H54 (cell line): ENCODE measurements at places on chromosomes 12 and 14.

DNA sequence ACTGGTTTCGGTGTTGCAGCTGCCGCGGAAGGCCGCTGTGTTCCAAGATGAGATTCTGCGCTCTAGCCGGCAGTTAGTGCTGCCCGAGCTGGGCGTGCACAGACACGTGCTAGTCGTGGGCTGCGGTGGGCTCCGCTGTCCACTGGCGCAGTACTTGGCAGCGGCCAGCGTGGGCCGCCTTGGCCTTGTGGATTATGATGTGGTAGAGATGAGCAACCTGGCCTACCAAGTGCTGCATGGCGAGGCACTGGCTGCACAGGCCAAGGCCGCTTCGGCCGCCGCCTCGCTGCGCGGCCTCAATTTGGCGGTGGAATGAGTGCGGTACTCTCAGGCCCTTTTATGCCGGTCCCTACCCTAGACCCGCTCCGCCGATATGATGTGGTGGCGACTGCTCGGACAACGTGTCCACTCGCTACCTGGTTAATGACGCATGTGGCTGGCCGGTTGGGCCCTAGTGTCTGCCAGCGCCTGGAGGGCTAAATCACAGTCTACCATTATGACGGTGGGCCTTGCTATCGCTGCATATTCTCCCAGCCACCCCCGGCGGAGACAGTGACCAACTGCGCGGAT is 102.2 kb downstream of the SNAPC1 start:
- DNase-seq, result no peak

GRCh38 chr12:19138956-19139355 is 9.4 kb downstream of the PLEKHA5 start:
- no peak for DNase-seq

- DNase-seq, result no peak
These were observed 52.3 kb downstream of the IRAK3 start for GRCh38 chr12:66241061-66242043.

GRCh38 chr12:18965203-18965602 is 164.3 kb upstream of the PLEKHA5 start:
- no peak for DNase-seq

- DNase-seq, result no peak
These were observed 14.7 kb upstream of the SLC25A3 start for GRCh38 chr12:98578821-98579220.

GRCh38 chr12:75913502-75914351 is 117.8 kb downstream of the PHLDA1 start:
- no peak for DNase-seq

DNA sequence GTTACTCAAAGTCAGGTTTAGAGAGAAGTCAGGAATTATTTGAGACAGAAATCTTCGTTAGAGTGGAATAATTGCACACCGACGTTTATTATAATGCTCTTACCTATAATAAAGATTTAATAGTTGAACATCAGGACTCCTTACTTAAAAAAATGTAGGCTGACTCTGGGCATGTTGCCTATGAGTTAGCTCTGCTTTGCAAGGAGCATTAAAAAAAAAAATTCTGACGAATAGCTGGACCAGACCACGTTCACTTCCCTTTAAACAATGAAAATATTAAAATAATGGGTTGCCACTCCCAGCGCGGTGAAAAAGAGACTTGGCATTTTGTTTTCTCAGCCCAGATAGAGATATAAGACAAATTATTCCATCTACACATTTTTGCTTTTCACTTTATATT is 574 bp upstream of the FANCM start:
- DNase-seq, result no peak

- peak; percentile 89 for DNase-seq
These were observed 97.4 kb downstream of the RFLNA start for GRCh38 chr12:124392271-124392666.
